Common myeloid progenitor, CD34-positive (primary cell): ENCODE measurements at places on chromosomes 12 and 14.

GRCh38 chr12:16218934-16219751 is 58.3 kb downstream of the SLC15A5 start:
- no peak for DNase-seq

DNA sequence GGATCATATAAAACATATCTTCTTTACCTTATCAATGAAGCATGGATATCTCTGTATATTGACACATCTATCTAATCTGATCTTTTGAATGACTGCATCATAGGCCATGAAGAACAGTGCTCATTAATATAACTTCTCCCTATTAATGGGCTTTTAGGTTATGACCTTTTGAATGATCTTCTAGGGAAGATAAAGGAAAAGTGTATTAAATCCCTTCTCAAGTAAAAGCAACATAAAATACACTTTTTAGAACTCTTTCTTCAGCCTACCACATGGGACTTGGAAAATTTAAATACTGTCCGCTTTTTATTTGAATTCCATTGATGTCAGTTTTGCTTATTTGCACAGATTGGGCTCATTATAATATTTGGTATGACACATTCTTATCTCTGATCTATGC is 425.4 kb downstream of the MED13L start:
- no peak for DNase-seq

GRCh38 chr12:41497409-41497808 is 309.3 kb downstream of the PDZRN4 start:
- DNase-seq: no peak

GRCh38 chr12:6229224-6230218 is 29.3 kb downstream of the CD9 start:
- peak; percentile 53 for DNase-seq

DNA sequence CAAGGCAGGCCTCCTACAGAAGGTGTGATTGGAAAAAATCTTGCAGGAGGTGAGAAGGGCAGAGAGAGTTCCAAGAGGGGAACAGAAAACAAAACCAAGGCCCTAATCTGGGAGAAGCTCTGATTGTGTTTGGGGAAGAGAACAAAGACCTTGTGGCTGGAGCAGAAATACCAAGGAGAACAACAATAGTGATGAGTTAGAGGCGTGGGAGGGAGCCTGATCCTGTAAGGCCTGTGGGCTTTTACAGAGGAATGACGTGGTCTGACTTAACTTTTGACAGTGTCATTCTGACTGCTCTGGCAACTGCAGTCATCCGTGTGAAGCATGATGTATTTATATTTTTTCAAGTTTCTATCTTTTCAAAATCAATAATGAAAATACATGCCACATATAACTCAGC is 200.6 kb downstream of the ANO4 start:
- DNase-seq: no peak
